Endothelial cell (in vitro differentiated cells): ENCODE measurements at places on chromosomes 5 and 9.

DNA sequence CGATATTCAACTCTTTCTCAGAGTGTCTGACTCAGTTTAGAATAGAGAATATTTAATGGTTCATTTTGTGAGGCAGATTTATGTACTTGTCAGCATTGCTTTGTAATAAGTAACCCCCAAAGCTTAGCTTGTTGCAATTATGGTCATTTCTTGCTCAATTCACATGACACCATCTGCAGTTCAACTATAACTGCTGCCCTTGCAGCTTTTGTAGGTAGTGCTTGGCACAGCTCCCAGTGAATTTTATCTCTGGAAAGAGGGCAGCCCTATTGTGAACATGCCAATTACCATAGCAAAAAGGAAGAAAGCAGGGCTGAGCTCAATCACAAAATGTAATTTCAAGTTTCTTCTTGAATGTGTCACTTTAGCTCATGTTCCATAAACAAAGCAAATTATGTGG, 1587.7 kb upstream of the ACO1 start:
- no peak for DNase-seq

GRCh38 chr9:135703726-135704125, 1.7 kb downstream of the KCNT1 start:
- DNase-seq = no peak

DNA sequence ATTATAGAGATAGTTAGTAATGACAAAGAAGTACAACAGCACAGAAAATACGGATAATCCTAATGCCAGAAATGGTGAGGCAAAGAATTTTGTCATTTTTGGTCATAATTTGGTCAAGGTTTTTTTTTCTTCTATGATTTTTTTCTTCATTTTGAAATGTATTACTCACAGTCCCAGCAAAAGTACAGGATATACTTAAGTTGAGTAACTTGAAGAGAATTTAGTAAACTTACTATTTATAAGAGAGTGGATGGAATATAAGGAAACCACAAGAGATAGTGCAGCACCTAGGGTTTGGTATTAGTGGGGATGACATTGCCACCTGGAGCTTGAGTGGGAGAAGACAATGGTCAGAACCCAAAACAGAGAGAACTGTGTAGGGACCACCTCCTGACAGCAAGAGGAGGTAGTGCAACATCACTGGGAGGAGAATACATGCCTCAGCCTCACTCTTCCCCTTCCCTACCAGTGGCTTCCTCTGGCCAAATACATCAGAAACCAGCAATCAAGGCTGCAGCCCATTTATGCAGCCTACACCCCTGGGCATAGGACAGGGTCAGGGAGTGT, 434.5 kb upstream of the TRPC7 start:
- no peak for DNase-seq

DNA sequence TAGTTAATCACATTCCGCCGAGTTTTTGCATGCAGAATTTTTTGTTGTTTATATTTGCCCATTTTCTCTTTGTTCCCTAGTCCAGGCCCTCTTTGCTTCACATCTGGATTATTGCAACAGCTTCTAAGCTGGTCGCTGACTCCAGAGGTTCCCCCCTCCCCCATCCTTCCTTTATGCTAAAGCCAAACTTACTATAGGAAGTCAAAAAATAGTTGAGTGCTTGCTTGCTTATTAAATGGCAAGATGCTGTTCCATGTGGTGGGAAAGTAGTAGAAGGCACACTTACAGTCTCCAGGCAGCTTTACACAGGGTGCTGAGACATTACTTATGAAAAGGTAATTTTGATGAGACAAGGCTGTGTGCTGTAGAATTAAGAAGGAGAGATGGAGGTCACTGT, 1.3 kb downstream of the ZBTB34 start:
- no peak for DNase-seq

- no peak for DNase-seq
These were observed 25.7 kb upstream of the C5orf47 start for GRCh38 chr5:173963182-173963838.

DNA sequence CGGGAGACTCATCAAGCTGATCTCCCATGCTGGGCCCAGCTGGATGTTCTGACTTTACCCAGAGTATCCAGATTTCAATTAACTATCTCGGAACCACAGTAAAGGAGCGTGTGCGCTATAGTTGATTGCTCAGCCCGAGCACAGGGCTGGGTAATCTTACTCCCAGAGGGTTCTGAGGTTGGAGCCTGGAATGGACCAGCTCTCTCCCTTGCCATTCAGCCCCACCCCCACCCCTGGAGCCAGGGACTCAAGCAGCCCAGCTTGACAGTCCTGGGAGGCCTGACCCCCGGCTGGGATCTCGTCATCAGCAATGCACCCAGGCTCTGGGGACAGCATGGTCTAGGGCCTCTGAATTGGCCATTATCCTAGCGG, 23.7 kb upstream of the PTGES start:
- DNase-seq = no peak

DNA sequence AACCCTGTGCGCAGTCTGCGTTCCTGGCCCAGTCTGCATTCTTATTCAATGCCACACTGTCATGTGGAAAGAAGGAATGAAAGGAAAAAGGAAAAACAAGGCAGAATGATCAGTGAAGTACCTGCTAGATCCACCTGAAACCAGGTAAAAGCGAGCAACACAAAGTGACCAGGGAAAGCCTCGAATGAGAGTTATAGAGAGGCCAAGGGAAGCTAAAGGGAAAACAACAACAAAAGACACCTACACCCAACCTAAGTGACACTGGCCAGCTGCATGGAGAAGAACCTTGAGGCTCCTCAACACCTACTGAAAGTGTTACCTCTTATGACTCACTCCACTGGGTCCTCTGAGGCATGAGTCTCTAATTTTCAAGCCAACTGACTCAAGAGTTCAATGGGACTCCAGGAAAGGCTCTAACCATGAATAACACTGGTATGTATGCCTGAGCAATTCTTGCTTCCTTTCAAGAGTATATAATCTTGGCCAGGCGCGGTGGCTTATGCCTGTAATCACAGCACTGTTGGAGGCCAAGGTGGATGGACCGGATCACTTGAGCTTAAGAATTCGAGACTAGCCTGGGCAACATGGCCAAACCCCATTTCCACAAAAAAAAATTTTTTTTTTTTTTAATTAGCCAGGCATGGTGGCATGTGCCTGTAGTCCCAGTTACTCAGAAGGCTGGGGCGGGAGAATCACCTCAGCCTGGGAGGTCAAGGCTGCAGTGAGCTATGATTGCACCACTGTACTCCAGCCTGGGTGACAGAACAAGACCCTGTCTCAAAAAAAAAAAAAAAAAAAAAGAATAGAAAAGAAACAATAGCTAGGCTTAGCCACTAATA, 29.0 kb downstream of the MTMR12 start:
- no peak for DNase-seq

DNA sequence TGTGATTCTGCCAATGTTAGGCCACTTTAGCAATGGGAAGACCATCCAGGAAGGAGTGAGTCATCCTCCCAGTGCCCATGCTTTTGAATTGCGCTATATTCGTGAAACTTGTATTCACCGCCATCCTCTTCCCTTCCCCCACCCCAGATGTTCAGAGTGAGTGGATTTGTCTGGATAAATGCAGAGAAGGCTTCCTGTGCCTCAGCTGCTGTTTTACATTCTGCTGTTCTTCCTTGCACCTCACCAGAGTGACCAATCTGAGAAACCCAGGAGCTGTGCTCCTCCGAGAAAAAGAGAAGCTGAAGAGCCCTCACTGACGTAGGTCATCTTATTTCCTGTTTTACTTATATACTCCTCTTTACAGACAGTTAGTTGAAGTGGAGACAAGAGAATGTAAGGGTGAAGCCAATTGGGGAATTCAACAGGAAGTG, 24.6 kb upstream of the SVEP1 start:
- DNase-seq = no peak
